Hypothalamus (tissue), 51 donors: ENCODE measurements at places on chromosomes 2 and 18.
A peak's percentile ranks its signal among the peaks of the same experiment; 100 is the strongest.

- DNase-seq: no peak
Measured at GRCh38 chr2:134370655-134371445, 117.0 kb downstream of the MGAT5 start.

GRCh38 chr2:91442246-91442905 is 2750.9 kb downstream of the RPIA start:
- DNase-seq: no peak

DNA sequence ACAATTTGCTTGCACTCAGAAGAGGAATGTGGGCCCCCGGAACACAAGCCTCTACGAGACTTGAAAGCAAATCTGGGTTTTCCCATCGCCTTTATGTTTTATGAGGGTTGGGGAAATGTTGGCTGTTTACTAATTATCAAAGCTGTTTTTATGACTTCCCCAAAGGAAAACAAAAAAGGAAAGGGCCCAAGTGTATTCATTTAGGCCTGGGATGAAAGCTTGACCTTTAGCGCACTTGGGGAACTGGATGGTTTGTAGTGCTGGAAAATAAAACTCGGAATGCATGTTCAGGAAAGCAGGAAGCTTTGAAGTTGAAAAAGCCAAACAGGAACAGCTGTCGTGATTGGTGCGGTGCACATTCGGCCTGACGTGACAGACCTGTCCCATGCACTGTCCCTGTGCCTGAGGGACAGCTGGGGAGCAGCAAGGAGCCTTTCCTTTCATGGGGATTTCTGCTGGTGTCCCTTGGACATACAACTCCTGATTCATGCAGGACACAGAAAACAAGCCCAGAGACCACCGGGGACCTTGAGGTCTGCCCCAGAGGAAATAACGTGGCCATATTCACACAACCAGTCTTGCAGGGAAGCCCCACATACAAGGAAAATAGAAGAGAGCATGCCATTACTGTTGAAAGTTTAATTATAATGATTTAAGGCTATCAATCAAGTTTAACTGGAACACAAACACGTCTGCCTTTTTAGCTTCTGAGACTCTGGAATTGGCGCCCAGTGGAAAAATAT is 169.7 kb upstream of the APCDD1 start:
- DNase-seq: no peak

- DNase-seq: no peak
Measured at GRCh38 chr2:56084111-56084901, 99.5 kb upstream of the CCDC85A start.

GRCh38 chr2:217756375-217757107 is 246.3 kb downstream of the TNS1 start:
- DNase-seq: peak; percentile 61

DNA sequence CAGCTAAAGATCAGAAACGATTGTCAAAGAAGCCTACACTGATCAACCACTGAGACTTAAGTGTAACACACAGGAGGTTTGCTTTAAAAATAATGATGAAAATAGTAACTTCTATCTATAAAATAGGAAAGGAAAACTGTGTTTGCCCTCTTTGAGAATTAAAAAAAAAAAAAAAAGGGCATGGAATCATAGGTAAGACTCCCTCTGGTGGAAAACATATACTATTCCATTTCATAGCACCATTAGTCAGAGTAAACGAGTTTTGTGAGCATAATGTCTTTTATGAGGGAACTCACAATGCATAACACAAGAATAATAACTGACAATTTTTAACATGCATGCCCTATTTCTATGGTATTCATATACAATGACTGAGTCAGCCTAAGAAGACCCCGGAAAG is 36.3 kb downstream of the SLC35F5 start:
- DNase-seq: no peak

DNA sequence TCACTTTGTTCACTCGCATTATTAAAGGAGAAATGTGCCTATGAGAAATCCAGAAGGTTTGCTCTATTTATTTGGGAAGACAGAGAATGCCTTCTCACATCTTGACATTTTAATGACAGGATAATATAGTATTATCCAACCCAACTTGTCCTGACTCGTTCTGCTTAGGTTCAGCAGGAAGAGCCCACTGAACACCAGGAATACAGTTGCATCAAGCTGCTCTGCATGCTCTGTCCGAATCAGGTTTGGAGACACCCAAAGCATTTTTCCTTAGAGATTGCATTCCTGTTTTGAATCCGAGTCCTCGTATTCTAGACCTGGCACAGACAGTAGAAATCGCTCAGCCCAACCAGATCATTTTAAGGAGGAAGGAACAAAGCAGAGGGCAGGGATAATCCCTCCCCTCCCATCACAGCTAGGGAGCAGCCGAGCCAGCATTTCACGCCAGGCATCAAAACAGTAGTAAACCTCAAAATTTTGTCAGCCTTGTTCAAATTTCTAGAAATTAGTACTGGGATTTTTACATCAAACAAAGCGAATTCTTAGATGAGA is 837.4 kb upstream of the ID2 start:
- DNase-seq: no peak

GRCh38 chr2:88201811-88202169 is 31.6 kb downstream of the THNSL2 start:
- no peak for DNase-seq

DNA sequence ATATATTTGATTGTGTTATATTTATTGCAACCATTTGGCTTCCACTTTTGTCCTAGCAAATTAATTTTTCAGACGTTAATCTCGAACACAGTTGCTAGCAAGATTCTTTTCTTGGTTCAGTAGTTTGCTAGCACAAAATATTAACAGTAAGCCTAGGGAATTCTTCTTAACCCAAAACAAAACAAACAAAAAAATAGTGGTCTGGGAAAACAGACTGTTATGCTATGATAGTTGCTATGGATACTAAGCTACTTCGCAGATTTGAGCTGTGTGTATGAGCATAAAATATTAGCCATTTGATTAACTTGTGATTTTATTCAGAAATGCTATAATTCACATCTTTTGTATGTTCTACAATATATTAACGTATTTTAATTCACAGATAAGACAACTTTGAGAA is 541.5 kb upstream of the NETO1 start:
- DNase-seq: no peak

GRCh38 chr2:233414273-233414654 is 60.0 kb downstream of the DGKD start:
- DNase-seq: no peak

DNA sequence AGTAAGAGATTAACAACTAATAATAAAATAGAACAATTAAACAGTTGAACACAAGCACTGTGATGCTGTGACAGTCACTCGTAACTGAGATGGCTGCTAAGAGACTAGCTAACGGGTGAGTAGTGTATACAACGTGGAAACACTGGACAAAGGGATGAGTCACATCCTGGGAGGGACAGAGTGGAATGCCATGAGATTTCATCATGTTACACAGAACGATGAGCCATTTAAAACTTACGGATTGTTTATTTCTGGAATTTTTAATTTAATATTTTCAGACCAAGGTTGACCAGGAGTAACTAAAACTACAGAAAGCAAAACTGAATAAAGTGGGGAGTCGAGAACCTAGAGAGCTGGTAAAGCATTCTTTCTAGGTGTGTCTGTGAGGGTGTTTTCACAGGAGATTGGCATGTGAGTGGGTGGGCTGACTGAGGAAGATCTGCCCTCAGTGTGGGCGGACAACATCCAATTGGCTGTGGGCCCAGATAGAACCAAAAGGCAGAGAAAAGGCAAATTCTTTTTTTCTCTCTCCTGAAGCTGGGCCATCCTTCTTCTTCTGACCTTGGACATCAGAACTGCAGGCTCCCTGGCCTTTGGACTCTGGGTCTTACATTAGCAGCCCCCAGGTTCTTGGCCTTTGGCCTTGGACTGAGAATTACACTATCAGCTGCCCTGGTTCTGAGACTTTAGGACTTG is 14.6 kb downstream of the TMSB10 start:
- DNase-seq: peak; percentile 6

GRCh38 chr18:79524181-79525078 is 128.7 kb downstream of the NFATC1 start:
- DNase-seq: no peak

GRCh38 chr2:136054856-136055255 is 63.1 kb downstream of the CXCR4 start:
- DNase-seq: no peak

- DNase-seq: no peak
Measured at GRCh38 chr2:128376241-128377041, 57.8 kb upstream of the HS6ST1 start.

DNA sequence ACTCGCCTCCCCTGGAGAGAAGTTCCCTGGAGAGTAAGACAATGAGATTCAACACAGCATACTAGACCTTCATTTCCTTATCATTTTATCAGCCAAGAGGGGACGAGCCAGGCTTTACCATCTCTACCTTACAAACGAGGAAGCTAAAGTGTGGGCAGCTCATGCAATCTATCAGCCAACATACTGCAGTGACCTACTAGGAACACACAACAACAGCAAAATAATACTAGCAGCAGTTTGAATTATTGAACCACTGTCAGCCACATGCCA is 60.0 kb upstream of the TEX51 start:
- no peak for DNase-seq

DNA sequence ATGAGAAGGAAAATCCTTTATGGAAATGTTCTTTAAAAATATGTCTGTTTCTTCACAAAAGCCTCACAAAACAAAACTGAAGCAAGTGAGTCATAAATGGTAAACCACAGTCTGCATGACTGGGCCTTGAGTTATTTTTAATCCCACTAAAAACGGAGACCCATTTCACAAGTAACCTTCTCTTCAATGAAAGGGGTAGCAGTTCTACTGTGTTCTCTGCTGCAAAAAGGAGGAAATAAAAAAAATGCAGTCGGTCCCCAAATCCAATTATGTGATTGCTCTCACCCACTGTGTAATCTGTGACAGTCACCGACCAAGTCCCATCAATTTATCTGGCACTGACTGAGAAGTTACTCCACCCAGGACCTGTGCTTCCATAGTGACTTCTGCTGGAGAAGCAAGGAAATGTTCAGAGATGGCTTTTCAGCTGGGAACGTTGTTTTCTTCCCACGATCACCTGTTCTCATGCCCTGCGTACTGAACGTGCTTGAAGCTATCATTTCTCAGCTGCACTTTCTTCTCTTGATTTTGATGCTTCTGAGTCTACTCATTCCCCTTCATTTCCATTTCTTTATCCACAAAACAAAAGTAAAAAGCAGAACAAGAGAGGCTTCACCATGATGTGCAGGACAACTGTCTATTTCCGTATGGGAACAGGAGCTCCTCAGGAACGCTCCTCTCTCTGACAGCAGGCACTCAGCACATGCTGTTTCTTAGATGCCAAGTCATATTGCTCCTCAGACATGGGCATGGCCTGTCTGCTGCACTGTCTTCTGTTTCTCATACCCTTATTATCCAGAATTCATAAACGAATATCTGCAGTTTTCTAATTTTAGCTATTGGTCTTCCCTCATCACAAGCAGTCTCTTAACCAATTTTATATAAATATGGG is 80.0 kb upstream of the TMEM200C start:
- no peak for DNase-seq

GRCh38 chr2:96954011-96954846 is 32.2 kb downstream of the FAM178B start:
- no peak for DNase-seq

GRCh38 chr2:120444691-120445240 is 98.8 kb downstream of the INHBB start:
- DNase-seq: no peak

- peak; percentile 4 for DNase-seq
Measured at GRCh38 chr2:57497489-57498096, 549.0 kb upstream of the VRK2 start.

DNA sequence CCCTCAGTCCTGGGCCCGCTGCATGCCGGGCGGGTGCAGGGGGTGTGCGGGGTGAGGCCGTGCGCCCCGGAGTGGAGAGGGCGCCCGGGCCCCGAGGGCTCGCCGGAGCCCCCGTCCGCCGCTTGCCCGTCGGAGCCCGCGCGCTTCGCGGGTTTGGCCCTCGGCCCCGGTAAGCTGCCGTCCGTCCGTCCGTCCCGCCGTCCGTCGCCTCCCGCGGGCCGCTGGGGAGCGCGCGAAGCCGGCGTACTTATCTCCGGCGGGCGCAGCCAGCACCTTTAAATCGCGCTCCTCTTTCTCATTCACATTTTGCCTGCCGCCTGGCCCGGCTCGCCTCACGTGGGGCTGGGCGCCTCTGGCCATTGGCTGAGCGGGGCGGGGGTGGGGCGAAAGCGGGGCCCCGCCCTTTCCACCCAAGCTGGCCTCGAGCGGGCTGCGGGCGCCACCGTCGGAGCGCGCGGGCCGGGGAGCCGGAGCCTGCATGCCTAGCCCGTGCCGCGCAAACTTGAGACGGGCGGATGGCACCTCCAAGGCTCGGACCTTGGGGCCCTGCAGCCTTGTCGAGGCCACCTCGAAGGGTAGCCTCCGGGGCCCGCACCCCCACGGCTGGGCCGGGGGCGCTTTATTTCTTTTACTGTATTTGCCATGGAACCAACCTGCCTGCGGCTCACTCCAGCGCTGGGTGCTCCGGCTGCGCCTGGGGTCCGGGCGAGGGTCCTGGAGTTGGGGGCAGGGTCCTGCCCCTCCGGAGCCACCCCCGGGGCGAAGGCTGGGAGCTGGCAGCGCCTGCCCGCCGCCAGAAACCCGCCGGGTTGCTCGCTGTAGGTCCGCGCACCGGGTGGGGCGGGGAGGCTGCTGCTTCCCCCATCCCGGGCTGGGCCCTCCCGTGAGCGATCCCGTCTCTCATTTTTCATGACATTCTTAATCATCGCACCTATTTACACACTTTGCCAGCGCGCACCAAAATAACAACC is at the start of gene GBX2:
TSS of gene GBX2 (minus strand) at position 277 of the 971 bp plus-strand sequence. CDS start 415 bp downstream, outside the sequence.
- DNase-seq: peak; percentile 18

- no peak for DNase-seq
Measured at GRCh38 chr18:62612776-62613175, 90.0 kb downstream of the ZCCHC2 start.

DNA sequence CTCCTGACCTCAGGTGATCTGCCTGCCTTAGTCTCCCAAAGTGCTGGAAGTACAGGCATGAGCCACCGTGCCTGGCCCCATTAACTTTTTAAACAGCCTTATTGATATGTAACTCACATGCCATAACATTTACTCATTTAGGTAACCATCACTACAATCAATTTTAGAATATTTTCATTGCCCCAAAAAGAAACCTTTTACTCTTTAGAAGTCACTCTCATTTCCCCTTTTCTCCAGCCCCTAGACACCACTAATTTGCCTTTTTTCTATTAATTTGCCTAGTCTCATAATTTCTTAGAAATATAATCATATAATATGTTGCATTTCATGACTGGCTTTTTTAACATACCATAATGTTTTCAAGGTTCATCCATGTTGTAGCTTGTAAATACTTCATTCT is 57.2 kb upstream of the TACR1 start:
- no peak for DNase-seq

GRCh38 chr2:96537734-96538486 is 1.4 kb downstream of the ARID5A start:
- no peak for DNase-seq
